Activated CD4-positive, alpha-beta T cell treated with anti-CD3 and anti-CD28 coated beads for 24 hours (primary cell): ENCODE measurements at places on chromosomes 7 and 10.

GRCh38 chr10:84837041-84837812 is 508.8 kb downstream of the CCSER2 start:
- no peak for DNase-seq

GRCh38 chr10:24920907-24921881 is 31.2 kb downstream of the PRTFDC1 start:
- DNase-seq = peak; percentile 44

GRCh38 chr7:157405914-157406810 is 69.4 kb downstream of the DNAJB6 start:
- no peak for DNase-seq

GRCh38 chr10:23338155-23338828 is 6.3 kb downstream of the C10orf67 start:
- no peak for DNase-seq

GRCh38 chr10:93026072-93026471 is 34.5 kb upstream of the CYP26C1 start:
- no peak for DNase-seq

DNA sequence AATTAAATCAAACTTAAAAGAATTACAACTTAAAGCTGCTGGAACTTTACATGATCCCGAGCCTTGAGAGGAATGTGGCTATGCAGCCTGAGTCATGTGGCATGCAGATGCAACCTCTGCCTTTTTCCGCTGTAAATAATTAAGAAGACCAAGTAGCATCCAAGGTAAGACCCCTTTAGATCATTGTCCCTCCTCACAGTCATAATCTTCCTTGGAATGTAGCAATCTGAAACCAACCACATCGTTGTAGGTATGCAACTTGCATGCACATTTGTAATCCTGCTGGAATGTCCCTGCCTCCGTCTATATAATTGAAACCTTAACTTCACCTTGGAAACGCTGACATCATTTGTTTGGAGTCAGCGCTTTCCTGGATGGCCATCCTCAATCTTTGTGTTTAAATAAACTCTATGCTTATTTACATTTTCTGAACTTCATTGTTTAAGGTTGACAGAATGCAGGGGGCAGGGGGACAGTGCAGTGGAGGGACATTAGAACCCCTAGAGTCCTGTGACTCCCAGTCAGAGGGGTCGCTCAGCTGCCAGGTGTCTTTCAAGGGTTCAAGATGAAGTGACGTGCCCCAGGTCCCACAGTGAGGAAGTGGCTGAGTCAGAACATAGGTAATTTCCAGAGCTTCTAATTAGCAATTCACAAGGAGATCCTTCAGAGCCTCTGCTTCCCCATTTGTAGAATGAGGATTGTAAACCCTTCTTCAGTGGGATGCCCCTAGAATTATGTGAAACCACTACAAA is 110.7 kb downstream of the RALA start:
- DNase-seq = no peak

- DNase-seq = no peak
These were observed 8.1 kb downstream of the STK17A start for GRCh38 chr7:43590862-43591557.

- DNase-seq = no peak
These were observed 6.9 kb downstream of the BZW2 start for GRCh38 chr7:16652888-16653287.

DNA sequence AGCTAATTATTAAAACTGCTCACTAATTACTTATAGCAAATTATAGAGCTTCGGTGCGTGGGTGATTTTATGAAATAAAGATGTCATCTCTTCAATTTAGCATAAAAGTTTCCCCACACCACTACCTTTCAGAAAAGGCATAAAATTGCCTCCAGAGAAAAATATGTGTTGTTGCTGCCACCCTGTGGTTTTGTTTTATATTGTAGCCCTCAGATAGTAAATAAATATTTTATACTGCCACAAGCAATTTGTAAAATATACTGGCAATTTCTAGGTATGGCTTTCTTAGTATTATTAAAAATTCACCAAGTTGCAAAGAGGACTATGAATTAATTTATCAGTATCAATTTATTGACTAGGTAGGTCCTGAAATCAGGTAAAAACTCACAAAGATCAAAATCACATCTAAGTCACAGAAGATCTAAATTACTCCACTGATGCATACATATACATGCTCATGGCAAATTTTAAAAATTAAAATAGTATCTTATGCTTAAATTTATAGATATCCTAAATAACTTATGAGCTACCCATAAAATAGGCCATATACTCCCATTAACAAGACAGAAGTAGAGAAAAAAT is 26.5 kb downstream of the ASNS start:
- no peak for DNase-seq

- no peak for DNase-seq
These were observed 595.9 kb upstream of the AUTS2 start for GRCh38 chr7:69002416-69002815.

DNA sequence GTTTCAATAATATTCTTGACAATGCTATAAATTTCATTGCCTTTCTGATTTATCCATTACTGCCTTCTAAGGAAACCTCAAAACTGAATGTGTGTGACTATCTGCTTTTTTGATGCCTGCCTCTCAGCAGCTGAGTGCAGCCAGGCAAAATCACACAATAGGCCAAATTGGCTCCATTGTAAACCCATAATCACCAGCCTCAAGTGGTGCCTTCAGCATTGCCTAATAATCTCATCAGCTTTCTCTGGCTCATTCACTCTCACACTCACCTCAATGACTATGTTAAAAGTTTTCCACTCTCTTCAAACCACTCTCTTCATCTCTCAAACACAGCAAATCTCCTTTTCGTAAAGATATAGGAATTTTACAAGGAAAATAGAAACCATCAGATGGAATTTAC is 182.5 kb upstream of the COL1A2 start:
- no peak for DNase-seq

DNA sequence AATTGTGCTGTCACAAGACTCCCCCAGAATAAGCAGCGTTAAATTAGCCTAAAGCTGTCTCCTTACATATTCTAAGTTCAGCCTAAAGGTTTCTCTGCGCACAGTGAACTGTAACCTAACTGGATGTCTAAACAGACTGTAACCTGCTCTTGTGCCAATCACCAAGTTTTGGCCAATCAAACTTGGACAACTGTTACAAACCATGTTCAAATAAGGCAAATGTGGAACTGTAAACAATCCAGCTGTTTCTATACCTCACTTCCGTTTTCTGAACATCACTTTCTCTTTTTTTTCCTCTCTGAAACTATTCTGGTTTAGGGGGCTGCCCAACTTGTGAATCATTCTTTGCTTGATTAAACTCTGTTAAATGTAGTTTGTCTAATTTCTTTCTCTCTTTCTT is 252.2 kb upstream of the HABP2 start:
- DNase-seq = no peak

- no peak for DNase-seq
These were observed 280.8 kb upstream of the CDC14C start for GRCh38 chr7:48643431-48644013.

GRCh38 chr7:100655908-100656674 is at the start of gene ACTL6B:
Gene ACTL6B, minus strand, starts transcription at chr7:100656448. Its CDS starts 94 bp downstream, at chr7:100656354.
- DNase-seq = no peak

- no peak for DNase-seq
These were observed 14.6 kb upstream of the PPP2R2D start for GRCh38 chr10:131886237-131886636.

GRCh38 chr10:86169506-86170254 is 196.9 kb downstream of the GRID1 start:
- no peak for DNase-seq

DNA sequence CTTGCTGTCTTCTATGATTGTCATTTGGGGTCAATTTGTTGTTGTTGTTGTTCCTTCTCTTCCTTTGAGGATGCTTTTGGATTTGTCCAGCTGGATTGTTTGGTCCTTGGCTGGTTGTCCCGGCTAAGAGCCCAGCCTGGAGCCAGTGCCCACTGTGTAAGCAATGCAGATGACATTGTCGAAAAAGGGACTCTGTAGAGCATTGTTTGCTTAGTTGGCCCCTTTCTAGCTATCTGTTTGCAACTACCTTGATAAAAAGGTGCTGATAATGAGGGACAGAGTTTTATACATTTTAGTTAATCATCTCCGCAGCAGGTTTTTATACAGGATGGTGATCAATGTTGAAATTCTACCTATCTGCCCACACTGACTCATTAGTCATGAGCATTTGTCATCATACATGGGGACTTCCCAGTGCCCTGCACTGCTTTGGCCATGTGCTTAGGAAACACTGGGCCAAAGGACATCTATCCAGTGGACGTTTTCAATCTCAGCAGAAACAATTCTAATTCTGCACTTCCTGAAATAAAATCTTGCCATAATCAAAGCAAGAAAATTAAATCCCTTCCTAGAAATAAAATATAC is 311.9 kb downstream of the GRM8 start:
- no peak for DNase-seq

DNA sequence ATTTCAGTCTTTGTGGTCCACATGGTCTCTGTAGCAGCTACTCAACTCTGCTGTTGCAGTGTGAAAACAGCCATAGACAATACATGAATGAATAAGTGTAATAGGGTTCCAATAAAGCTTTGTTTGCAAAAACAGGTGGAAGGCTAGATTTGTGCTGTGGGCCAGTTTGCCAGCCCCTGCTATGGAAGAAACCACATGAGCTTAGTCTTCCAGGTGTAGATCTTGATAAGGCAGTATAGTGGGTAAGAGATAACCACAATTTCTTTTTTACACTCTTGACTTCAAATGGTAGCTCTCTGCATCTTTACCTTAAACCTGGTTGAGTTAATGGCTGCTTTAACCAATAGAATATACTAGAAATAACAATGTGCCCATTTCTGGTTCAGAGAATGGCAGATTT is 135.0 kb upstream of the PALS2 start:
- DNase-seq = no peak

GRCh38 chr7:712381-713138 is 13.9 kb upstream of the DNAAF5 start:
- no peak for DNase-seq

- DNase-seq = no peak
These were observed 66.1 kb downstream of the MBL2 start for GRCh38 chr10:52706332-52707070.

- DNase-seq = no peak
These were observed 207.6 kb downstream of the GLI3 start for GRCh38 chr7:42029405-42029804.
